ENCODE measurements at places on chromosomes 5 and 9.
A peak's percentile ranks its signal among the peaks of the same experiment; 100 is the strongest.

GRCh38 chr5:68033961-68034571 lies 181.5 kb upstream of the PIK3R1 start:
- peak; percentile 37 for DNase-seq

DNA sequence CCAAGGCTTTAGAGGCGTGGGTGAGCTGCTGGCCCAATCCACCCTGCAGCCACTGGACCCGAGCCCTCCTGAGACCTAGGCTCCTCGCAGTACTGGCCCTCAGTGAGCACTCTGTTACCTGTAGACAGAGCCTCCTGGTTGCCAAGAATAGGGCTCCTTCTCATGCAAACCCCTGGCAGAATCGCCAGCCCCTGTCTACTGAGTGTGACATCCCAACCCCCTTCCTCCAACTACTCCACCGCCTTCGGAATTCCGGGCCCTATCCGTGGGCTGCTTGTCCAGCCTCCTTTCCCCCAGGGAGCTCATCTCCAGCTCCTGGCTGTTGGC lies 23.8 kb upstream of the COL5A1 start:
- DNase-seq, result no peak

GRCh38 chr5:91283899-91284298 lies 99.2 kb downstream of the ARRDC3 start:
- no peak for DNase-seq

DNA sequence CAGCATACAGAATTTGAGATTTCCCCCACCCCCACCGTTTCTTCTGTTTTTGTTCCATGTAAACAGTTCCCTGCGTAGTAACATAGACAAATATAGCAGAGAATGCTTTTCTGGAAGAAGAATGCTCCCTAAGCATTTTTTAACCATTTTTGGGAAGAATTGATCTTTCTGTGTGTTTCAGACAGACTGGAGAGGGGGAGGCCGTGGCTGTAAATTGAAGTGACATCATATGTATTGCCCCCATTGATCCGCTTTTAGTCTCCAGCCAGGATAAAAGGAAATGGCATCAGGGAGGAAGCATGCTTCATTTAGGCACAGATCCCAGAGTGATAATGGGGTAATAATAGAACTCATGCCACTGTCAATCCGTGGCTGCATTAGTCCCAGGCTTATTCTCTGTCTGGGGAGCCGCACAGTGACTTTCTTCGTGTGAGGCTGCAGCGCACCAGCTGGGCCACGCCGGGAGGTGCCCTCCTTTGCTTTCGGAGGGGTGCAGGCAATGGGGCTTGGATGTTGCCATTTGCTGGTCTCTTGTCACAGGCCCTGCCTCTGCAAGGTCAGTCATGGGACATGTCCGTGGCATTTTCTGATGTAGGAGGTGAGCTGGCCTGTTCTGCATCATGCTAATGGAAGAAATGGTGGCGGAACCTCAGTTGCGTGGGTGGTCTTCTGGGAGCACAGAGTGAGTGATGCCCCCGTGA lies 261.5 kb downstream of the FANCC start:
- peak; percentile 73 for DNase-seq

GRCh38 chr5:72558383-72558782 lies 51.2 kb upstream of the ZNF366 start:
- DNase-seq, result peak; percentile 64

- peak; percentile 88 for DNase-seq
Observed at GRCh38 chr9:127943731-127944144, 6.1 kb upstream of the DPM2 start.

DNA sequence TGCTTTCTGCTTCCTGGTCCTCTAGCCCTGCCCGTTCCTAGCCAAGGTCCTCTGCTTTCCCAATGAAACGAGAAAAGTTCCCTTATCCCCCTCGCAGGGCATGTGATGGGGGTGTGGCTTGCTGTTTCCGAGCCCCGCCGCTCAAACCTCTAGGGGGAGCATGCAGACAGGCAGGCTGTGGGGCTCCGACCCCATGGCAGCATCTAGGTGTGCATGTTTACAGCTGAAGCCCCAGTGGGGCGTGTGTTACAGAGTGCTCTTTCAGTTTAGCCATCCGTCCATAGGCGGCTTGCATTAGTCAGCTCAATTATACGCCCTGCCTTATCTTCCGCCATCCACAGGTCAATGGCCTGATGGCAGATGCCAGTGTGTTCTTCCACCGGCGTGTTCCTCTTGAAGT lies 48.3 kb upstream of the SPATA31E1 start:
- DNase-seq, result no peak

DNA sequence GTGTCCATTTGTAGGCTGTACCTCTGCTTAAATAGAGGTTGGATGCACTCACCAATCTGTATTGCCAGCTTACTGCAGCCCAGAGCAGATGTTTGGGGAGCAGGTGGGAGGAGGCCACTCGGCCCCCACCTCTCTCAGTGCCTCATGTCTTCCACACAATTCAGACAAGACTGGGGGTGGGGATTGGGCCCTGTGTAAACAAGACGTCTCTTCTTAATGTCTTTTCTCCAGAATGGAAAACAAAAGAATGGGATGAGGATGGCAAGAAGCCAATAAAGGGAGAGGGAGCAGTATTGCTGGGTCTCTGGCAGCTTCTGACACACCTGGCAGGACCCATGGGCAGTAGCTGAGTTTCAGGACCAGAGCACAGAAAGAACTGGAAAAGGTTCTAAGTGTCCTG lies 64.9 kb downstream of the SIL1 start:
- DNase-seq, result no peak

GRCh38 chr5:116487045-116487444 lies 87.6 kb downstream of the SEMA6A start:
- DNase-seq, result no peak

DNA sequence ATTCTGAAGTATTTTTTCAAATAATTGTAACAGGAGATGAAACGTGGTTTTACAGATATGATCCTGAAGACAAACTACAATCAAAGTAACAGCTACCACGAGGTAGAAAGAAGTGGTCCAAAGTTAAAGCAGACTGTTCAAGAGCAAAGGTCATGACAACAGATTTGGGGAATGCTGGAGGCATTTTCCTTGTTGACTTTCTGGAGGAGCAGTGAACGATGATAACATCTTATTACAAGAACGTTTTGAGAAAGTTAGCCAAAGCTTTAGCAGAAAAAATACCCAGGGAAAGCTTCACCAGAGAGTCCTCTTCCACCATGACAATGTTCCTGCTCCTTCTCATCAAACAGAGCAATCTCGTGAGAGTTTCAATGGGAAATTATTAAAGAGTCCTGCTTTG lies 145.4 kb upstream of the NREP start:
- no peak for DNase-seq
